Iris pigment epithelial cell (primary cell): ENCODE measurements at places on chromosomes 12 and 14.
A peak's percentile ranks its signal among the peaks of the same experiment; 100 is the strongest.

DNA sequence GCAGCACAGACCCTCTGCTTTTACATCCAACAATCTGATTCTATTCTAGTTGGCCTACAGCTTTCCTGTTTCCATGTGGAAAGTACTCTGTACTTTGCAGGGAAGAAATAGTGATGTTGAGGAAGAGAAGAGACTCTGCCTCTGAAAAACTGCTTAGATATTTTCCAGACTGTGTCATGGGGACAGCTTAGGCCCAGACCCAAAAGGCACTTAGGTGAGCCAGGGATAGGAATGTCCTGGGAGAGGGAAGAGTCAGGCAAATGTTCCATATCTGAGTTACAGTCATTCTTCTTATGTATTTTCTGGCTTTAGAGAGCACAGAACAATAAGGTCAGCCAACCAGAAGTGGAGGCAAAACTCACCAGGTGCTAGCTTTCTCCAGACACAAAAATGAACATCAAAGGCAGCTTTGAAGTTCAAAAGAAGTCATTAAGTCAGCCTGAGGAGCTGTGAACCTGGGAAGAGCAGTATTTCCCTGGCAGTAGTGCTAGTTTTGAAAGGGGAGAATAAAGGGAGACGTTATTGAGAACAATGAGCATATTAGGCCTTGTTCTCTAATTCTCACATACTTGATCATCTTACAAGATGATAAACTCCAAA lies 199.7 kb upstream of the LMNTD1 start:
- DNase-seq = no peak

GRCh38 chr14:81991998-81992397 lies 458.3 kb upstream of the SEL1L start:
- DNase-seq = peak; percentile 5

DNA sequence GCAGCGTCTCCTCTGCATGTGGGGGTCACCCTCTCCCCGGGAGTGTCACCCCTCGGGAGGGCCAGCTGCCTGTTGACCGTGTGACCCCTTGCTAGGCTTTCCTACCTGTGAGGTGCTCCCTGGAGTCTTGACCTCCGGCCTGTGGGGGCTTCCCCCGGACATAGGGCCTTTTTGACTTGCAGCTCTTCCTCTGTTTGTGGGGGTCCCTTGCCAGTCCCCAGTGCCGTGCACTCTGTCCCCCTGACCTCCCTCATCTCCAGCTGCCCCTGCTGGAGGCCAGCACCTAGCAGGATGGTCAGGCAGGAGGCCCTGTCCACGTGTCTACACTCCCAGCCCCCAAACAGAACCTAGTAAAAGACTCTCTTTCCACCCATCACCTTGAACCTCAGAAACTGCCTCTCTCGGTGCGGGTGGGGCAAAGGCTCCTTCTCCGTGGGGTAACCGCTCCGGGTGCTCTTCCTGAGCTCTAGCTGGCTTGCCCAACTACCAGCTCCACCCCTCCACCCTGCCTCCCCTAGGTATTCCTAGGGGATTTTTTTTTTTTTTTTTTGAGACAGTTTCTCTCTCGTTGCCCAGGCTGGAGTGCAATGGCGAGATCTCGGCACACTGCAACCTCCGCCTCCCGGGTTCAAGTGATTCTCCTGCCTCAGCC lies 810 bp downstream of the AACS start:
- DNase-seq = no peak

DNA sequence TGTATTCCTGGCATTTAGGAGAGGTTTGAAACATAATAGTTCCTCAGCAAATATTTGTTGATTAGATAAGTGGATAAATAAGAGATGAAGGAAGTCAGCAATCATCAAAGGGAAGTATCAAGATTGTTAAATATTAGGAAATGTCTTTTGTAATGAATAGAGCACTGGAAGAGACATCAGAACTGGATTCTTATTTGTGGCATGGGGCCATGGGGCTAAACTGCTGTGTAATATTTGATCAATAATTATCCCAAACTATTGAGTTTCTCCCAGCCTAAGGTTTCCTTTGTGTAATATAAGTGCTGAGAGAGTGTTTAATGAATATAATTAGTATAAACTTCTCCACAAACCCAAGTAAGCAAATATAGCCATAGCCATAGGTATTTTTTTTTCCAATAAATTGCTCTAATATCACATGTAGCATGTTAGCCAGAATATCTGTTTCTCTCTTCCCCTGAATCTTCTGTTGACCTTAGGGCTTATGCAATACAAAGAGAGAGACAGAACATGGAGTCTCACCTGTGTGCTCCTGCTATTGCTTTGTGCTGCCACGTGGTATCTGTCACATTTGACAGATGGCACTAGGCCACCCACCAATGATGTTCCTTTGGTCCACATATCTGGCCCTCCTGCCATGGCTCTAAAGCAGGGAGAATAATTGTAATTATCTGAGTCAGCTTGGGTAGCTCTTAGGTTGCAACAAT lies 658.7 kb downstream of the SOX5 start:
- DNase-seq = no peak

DNA sequence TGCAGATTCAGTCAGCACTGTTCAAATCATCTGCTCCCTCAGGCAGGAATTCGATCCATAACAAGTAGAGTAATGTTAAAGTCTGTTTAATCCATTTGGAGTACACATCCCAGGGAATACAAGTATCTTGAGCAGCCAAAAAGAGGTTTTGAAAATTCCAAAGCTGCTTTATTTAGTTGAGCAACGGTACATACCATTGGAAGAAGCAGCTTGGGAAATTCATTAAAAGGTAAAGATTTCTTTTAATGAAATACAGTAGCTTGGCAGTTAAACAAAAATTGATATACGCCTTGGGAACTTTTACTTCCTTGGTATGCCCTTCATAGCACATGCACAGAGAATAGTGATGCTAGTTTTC lies 153.8 kb downstream of the LRIG3 start:
- DNase-seq = no peak

- DNase-seq = peak; percentile 38
These were observed 83.9 kb upstream of the OSBPL8 start for GRCh38 chr12:76643438-76643837.

GRCh38 chr12:25723336-25723735 lies 170.3 kb upstream of the LMNTD1 start:
- DNase-seq = no peak

GRCh38 chr12:79566452-79567174 lies 124.2 kb downstream of the PAWR start:
- peak; percentile 54 for DNase-seq

DNA sequence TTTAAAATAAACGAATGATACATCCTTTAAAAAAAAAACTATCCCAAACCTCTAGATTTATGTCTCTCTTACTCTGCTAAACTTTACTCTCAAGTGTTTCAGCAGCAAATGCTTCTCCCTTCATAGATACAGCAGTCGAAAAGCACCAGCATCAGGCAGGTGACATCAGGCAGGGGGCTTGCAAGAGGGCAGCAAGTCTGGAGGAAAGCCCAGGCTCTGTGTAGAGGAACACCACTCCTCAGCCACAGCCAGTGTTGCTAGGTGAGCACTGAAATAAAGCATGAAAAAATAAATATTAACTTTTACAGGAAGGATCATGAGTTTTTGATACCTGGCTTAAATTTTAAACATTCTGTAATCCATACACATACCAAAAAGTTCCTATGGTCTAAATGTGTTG lies 419.4 kb downstream of the GALC start:
- DNase-seq = no peak

DNA sequence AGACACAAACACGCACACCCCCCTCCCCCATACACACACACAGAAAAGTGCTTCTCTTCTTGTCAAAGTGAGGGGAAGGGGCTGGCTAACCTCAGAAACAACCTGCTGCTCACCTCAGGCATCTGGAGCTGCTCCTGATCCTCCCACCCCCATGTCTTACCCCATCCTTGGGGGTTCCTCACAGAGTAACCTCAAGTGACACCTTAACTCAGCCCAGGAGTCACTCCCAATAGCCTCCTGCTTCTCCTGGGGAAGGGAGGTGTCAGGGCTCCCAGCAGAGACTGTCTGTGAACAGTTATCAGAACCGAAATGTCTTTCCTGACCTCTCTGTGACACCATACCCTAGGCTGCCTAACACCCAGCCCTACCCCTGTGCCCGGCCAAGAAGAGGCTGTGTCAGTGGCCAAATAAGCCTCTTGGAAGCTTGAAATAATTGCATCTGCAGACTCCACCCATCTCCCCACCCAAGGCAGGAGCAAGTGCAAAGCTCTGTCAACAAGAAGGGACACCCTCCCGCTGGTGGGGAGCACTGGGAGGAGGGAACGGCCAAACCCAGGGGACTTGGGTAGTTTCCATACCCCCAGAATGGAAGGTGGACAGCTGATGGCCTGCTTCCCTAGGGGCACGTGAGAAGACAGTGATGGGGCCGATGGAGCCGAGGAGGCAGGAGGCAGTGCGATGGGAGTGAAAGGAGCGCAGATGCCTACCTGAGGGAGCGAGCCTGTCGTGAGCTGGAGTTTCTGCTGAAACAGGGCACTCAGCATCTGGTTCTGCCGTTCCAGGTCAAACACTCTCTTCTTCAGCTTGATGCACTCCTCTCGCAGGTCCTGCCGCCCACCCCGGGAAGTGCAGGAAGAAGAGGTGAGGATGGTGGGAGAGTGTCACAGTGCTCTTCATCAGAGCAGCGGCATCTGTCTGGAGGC lies 26.8 kb downstream of the NCKAP5L start:
- no peak for DNase-seq

GRCh38 chr12:132346471-132347175 lies 17.2 kb upstream of the GALNT9 start:
- no peak for DNase-seq

GRCh38 chr14:73909681-73910080 lies 23.0 kb downstream of the ZNF410 start:
- DNase-seq = peak; percentile 37

GRCh38 chr12:13223179-13223804 lies 26.8 kb downstream of the EMP1 start:
- peak; percentile 90 for DNase-seq

DNA sequence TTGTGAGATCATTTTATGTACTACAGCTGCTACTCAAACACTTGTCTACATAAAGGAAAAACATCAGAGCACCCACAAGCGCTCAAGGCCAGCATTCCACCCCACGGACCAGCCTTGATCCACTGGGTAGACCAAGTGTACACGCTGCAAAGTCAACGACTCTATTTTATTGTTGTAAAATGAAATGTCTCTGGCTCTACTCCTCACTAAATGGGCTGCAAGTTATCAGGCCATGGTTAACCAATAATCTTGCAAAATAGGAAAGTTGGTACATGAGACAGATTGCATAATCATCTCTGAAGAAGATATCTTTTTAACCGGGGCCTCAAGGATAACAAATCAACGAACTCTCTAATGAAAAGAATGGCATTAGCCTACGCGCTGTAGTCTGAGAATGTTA lies 69.9 kb upstream of the FOXN3 start:
- DNase-seq = peak; percentile 36

DNA sequence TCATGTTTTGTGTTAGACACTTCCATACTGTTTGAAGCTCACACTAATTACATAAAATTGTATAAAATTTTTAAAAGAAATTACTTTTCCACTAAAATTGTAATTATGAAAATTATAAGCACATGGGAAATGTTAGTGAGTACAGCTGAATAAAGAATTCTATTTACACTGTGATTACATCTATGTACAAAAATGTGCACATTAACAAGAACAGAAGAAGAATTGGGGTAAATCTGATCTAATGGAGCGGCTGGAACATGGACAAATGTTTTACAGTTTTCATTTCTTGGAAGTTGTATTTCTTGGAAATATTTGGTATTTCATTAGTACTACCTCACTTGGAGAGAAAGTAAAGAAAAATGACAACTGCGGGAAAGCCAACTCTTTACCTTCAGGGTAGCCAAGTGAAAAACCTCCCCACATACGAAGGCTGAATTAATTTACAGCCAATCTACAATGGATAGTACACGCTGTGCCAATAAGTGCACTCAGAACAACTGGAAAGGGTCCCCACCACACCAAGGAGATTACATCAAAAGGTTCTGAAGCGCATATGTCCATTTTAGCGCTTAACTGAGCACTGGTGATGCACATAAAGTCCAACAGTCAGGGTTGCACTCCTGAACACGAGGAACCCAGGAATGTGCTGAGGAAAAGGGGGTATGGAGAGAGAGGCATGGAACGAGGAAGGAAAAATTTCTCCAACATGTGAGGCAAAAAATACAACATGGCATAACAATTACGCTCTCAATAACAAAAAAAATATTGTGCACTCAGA lies 17.5 kb downstream of the MED13L start:
- no peak for DNase-seq

DNA sequence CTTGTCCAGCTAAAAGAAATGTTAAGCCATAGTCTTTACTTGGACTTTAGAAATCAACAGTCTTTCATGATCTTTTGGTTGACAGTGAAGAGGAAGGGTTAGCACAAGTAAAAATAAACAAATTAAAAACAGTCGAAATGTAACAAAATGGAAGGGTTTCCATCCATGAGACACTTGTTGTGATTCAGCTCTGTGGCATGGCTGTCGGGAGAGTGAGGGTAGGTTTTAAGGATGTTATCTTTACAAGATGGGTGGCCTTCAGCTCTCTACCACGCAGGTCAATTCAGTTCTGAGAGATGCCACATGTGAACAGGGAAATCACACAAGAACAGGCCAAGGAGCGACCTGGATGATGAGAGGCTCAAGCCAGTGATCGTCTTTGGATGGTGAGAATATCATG lies 180.2 kb downstream of the PPM1H start:
- DNase-seq = no peak

DNA sequence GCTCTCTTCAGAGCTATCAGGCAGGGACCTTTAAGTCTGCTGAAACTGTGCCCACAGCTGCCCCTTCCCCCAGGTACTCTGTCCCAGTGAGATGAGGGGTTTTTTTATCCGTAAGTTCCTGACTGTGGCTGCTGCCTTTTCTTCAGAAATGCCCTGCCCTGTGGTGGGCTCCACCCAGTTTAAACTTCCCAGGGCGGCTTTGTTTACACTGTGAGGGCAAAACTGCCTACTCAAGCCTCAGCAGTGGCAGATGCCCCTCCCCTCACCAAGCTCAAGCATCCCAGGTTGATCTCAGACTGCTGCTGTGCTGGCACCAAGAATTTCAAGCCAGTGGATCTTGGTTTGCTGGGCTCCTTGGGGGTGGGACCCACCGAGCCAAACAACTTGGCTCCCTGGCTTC lies 46.9 kb upstream of the SLC16A7 start:
- no peak for DNase-seq

GRCh38 chr12:124744659-124745464 lies 118.8 kb downstream of the SCARB1 start:
- no peak for DNase-seq
